ENCODE measurements at places on chromosomes 12 and 14. TPM values are rescaled to one million over a fixed set of nuclear protein-coding genes. Genes with fewer than 3 reads are reported as not detected.

Gene LUM
- 1.5 TPM for total RNA-seq

GRCh38 chr12:193261-193660, 20.7 kb downstream of the SLC6A12 start:
- H3K27me3 ChIP-seq: no peaks in the 10 kb centered on the region
- H3K4me1 ChIP-seq: no peaks in the 10 kb centered on the region
- no peak overlapping the region for H3K27ac ChIP-seq
- H3K4me3 ChIP-seq: no peak overlapping the region

DNA sequence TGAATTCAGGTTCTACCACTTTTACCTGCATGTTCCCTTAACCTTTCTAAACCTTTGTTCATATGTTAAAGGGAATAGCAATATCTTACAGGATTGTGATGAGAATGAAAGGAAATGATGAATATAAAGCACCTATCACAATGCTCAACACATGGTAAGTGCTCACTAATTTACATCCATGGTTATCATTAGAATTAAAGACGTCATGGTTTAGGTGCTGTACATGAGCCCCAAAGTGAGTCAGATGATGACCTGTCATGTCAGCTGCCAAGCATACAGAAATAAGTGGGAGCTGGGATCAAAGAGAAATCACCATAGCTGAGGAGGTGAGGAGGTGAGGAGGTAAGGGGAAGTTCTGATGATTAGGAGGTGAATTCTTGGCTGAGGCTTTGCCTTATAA, 135.9 kb upstream of the ATP2B1 start:
- no peaks in the 10 kb centered on the region for H3K4me1 ChIP-seq
- DNase-seq: no peak
- no peaks in the 10 kb centered on the region for H3K36me3 ChIP-seq
- no peak overlapping the region for H3K27ac ChIP-seq

DNA sequence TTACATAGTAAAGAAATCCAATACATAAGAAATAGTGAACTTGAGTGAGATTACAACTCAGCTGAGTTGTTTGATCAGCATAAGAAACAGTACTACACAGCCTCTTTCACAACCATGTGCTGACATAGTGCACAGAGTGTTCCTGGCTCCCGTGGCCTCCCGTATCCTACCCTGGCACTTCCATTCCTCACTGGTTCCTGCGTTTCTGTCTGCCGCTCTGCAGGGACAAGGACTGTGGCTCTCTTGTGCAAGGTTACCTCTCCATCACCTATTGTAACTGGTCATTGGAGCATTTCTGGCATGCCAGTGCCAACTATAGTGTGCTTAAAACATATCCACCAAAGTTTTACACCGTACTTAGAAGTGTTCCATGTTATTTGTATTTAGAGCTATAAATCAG, 46.3 kb upstream of the PCED1B start:
- H3K4me3 ChIP-seq: no peak overlapping the region
- H3K36me3 ChIP-seq: no peaks in the 10 kb centered on the region
- DNase-seq: no peak
- no peak overlapping the region for H3K27ac ChIP-seq
- H3K4me1 ChIP-seq: no peaks in the 10 kb centered on the region

Gene TAMALIN
- total RNA-seq: 3.3 TPM

- peaks cover 8% of the 10 kb centered on the region for H3K36me3 ChIP-seq
- DNase-seq: no peak
Observed at GRCh38 chr12:75489187-75489586, 8.6 kb downstream of the GLIPR1 start.

GRCh38 chr14:80379035-80379434, 167.7 kb upstream of the DIO2 start:
- H3K27me3 ChIP-seq: no peaks in the 10 kb centered on the region
- H3K36me3 ChIP-seq: no peaks in the 10 kb centered on the region
- DNase-seq: no peak
- H3K4me3 ChIP-seq: no peak overlapping the region
- no peak overlapping the region for H3K27ac ChIP-seq

Gene KRT72
- not detected for total RNA-seq

All from SJCRH30 (cell line).